CD4-positive, alpha-beta T cell (primary cell): ENCODE measurements at places on chromosomes 3 and 15. TPM values are rescaled to one million over a fixed set of nuclear protein-coding genes. Genes with fewer than 3 reads are reported as not detected.

GRCh38 chr3:159675285-159675684 lies 313.4 kb upstream of the IL12A start:
- H3K27me3 ChIP-seq = no peaks in the 10 kb centered on the region
- no peak for DNase-seq
- no peak overlapping the region for H3K27ac ChIP-seq
- no peaks in the 10 kb centered on the region for H3K4me1 ChIP-seq
- no peak overlapping the region for H3K4me3 ChIP-seq
- H3K36me3 ChIP-seq = no peaks in the 10 kb centered on the region

DNA sequence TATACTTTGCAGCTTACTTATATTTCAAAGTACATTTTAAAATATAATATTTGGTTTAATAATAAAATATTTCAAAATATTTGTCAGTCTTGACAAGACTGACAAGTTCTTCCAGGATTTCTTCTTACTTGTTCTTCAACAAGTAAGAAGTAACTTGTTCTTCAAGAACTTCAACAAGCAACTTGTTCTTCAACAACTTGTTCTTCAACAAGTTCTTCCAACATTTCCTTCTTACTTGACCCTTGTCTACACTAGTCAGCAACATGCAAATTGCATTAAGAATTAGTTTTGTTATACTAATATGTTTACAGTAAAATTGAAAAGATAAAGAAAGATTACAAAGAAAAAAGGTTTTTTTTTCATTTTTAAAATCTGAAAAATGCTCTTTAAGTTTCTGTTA lies 731.7 kb downstream of the NSUN3 start:
- H3K27ac ChIP-seq = no peak overlapping the region
- H3K36me3 ChIP-seq = no peaks in the 10 kb centered on the region
- H3K27me3 ChIP-seq = no peaks in the 10 kb centered on the region
- H3K4me1 ChIP-seq = no peaks in the 10 kb centered on the region
- DNase-seq = no peak

GRCh38 chr15:59516655-59517461 lies 78.9 kb downstream of the FAM81A start:
- DNase-seq = no peak
- no peak overlapping the region for H3K4me3 ChIP-seq
- H3K27me3 ChIP-seq = no peaks in the 10 kb centered on the region

- no peaks in the 10 kb centered on the region for H3K36me3 ChIP-seq
- H3K4me3 ChIP-seq = no peak overlapping the region
- H3K27ac ChIP-seq = no peak overlapping the region
Measured at GRCh38 chr3:84128024-84128423, 830.8 kb upstream of the CADM2 start.

GRCh38 chr3:55283441-55283925 lies 203.6 kb downstream of the WNT5A start:
- DNase-seq = no peak
- no peaks in the 10 kb centered on the region for H3K4me1 ChIP-seq
- no peaks in the 10 kb centered on the region for H3K36me3 ChIP-seq
- H3K27me3 ChIP-seq = no peaks in the 10 kb centered on the region

GRCh38 chr3:179402963-179403362 lies 48.3 kb downstream of the GNB4 start:
- no peaks in the 10 kb centered on the region for H3K27me3 ChIP-seq
- H3K4me3 ChIP-seq = no peak overlapping the region
- DNase-seq = no peak
- peaks cover 4% of the 10 kb centered on the region for H3K36me3 ChIP-seq

DNA sequence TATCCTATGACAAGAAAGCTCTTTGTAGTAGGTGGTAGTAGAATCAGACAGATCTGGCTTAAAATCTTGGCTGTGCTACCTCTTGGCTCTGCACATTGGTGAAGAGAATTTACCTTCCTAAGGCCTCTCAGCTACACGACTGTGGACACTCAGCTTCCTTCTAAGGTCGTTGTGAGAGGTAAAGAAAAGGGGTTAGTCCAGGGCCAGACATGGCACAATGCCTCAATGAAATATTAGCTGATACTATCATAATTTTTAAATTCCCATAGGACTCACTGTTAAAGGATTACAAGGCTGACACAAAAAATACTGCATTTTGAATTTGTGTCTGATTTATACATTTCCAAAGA lies 80.4 kb downstream of the IGF1R start:
- no peak overlapping the region for H3K4me3 ChIP-seq
- H3K4me1 ChIP-seq = peaks cover 12% of the 10 kb centered on the region
- H3K27ac ChIP-seq = no peak overlapping the region
- no peak for DNase-seq
- H3K27me3 ChIP-seq = no peaks in the 10 kb centered on the region

DNA sequence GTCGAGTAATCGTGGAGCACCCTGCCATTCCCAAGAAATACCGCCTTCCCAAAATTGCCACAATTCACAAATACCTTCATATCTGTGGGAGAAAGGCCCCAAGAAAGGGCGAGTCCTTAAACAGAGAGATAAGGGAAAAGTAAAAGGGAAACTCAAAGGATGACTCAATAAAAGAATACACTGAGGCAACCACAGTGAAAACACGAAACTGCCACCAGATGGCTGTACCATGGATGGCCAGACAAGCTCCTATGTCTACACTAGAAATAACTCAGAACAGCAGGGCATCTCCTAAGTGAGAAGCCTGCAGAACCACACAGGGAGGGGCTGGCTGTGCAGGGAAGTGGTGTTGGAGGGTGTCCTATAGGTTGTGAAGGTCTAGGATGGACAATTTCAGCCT lies 25.0 kb downstream of the SRGAP3 start:
- no peaks in the 10 kb centered on the region for H3K27me3 ChIP-seq
- no peak for DNase-seq
- H3K4me1 ChIP-seq = no peaks in the 10 kb centered on the region
- no peak overlapping the region for H3K4me3 ChIP-seq
- H3K27ac ChIP-seq = no peak overlapping the region

DNA sequence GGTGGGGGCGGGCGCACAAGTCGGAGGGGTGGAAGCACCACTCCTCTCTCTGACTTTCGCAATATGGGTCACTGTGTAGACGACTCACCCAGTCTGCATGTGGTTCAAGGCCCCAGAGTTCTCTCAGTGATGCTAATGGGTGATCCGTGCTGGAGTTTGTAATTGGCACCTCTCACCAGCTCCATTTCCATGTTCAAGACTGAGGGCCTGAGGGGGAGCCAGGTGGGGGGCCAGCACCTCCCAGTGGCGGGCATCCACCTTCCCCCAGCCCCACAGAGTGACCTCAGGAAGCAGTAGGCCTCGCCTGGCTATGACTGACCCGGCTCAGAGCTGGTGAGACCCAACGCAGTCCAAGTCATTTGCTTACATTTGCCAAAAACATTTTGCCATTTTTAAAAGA lies 230.0 kb upstream of the ST8SIA2 start:
- no peak for DNase-seq
- H3K36me3 ChIP-seq = peaks cover 17% of the 10 kb centered on the region
- no peak overlapping the region for H3K4me3 ChIP-seq
- H3K27me3 ChIP-seq = no peaks in the 10 kb centered on the region
- no peak overlapping the region for H3K27ac ChIP-seq
- H3K4me1 ChIP-seq = no peaks in the 10 kb centered on the region

DNA sequence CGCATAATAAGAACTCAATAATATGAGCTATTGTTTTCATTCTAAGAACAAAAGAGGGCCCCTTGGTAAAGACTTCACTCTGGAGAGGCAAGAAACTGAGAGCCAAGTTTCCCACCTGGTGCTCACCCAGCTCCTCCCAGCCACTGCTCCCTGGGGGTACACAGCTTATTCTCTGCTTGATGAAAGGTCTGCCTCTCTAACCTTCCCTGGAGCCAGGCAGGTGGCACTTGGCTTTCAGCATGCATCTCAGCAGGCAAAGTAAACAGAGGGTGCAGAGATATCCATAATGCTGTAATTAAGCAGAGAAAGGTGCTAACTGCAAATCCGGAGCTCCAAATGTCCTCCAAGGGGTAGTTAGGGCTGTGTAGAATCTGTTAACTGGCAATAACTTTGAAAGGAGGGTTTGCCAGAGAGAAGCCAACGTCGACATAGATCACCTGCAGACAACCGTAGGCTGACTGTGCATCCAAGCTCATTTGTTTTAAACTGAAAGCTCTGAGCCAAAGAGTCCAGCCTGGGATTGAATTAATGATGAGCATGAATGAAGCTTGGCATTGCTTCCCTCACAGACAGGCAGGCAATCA lies 159.6 kb upstream of the PROK2 start:
- H3K4me3 ChIP-seq = no peak overlapping the region
- no peak overlapping the region for H3K27ac ChIP-seq
- H3K36me3 ChIP-seq = no peaks in the 10 kb centered on the region
- DNase-seq = no peak

DNA sequence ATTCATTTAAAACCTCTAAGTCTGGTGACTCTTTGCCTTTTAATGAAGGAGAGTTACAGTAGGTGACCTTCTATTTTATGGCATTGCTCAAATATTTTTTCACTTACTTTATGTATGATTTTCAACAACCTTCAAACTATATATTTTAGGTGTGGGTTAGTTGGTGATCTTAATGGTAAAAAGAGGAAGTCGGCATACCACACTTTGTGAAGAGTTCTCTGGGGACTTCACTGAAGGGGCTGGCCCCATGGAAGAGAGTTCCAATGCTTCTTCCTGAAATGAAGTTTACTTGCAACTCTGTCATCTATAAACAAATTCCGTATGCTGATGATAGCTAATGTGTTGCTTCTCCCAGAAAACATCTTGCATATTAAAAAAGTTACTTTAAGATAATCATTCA lies 647.0 kb upstream of the SGO1 start:
- no peak overlapping the region for H3K4me3 ChIP-seq
- H3K36me3 ChIP-seq = no peaks in the 10 kb centered on the region
- no peak overlapping the region for H3K27ac ChIP-seq
- no peak for DNase-seq
- no peaks in the 10 kb centered on the region for H3K4me1 ChIP-seq

GRCh38 chr3:15063656-15064286 lies 1.3 kb downstream of the MRPS25 start:
- H3K4me1 ChIP-seq = peaks cover 32% of the 10 kb centered on the region
- H3K4me3 ChIP-seq = peak overlapping the region; percentile 88
- peaks cover 8% of the 10 kb centered on the region for H3K36me3 ChIP-seq
- no peaks in the 10 kb centered on the region for H3K27me3 ChIP-seq
- H3K27ac ChIP-seq = no peak overlapping the region
- DNase-seq = no peak

DNA sequence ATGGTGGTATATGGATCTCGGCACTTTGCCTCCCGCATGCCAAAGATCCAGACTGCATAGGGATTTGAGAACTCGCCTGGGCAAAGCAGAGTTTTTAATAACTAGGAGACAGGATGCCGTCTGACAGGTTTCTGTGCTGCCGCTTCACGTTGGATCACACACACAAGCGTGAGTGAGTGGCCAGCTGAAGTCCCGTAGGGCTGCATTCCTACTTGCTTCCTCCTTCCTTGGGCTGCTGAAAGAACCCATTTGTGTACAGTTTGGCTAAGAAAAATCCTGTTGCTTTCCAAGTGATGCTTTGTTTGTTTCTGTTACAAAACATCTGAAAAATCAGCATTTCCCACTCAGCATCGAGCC lies 604.3 kb upstream of the CFAP20DC start:
- no peak overlapping the region for H3K27ac ChIP-seq
- H3K4me3 ChIP-seq = no peak overlapping the region
- no peaks in the 10 kb centered on the region for H3K4me1 ChIP-seq
- H3K27me3 ChIP-seq = no peaks in the 10 kb centered on the region

- DNase-seq = no peak
- H3K27me3 ChIP-seq = no peaks in the 10 kb centered on the region
- no peak overlapping the region for H3K27ac ChIP-seq
- no peaks in the 10 kb centered on the region for H3K4me1 ChIP-seq
Measured at GRCh38 chr3:183475016-183475763, 46.8 kb upstream of the MCF2L2 start.

DNA sequence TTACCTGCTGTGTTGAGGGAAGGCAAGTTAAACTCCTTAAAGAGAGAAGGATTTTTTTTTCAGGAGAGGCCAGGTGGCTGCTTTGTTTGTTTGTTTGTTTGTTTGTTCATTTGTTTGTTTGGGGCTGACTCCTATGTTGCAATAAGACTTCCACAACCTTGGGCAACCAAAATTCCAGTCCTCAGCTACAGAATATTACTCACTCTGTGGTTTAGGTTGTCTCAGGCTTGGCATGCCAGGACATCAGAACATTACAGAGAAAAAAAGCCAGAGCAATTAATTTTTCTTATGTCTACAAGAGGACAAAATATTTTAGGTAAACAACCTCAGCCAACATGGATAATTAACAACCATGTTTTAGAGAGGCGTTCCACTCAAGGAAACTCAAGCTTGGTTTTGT lies 156.7 kb upstream of the ATP11B start:
- H3K4me3 ChIP-seq = no peak overlapping the region
- no peaks in the 10 kb centered on the region for H3K36me3 ChIP-seq
- DNase-seq = no peak
- peaks cover 7% of the 10 kb centered on the region for H3K27me3 ChIP-seq
- no peaks in the 10 kb centered on the region for H3K4me1 ChIP-seq

DNA sequence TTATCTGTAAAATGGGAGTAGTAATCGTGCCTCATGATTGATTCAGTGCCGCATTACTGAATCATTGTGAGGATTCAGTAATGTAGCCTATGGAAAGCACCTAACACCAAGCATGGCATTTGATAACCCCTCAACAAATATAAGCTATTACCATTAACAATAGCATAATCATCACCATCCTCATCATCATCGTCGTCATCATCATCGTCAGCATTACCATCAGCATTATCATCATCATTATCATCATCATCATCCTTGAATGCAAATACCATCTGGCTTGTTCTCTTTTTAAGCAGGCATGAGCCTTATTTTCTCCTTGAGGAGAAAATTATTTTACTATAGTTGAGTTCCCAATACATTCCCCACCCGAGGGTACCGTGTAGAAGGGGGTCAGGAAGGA lies 115.4 kb upstream of the PTPRG start:
- no peak for DNase-seq
- H3K36me3 ChIP-seq = no peaks in the 10 kb centered on the region
- no peaks in the 10 kb centered on the region for H3K4me1 ChIP-seq
- no peaks in the 10 kb centered on the region for H3K27me3 ChIP-seq
- no peak overlapping the region for H3K27ac ChIP-seq
- no peak overlapping the region for H3K4me3 ChIP-seq

- H3K27me3 ChIP-seq = no peaks in the 10 kb centered on the region
- H3K4me1 ChIP-seq = no peaks in the 10 kb centered on the region
- no peak overlapping the region for H3K4me3 ChIP-seq
Measured at GRCh38 chr15:42723068-42723467, 13.9 kb downstream of the CDAN1 start.

GRCh38 chr3:51671734-51672475 lies 853 bp downstream of the TEX264 start:
- H3K36me3 ChIP-seq = peaks cover 24% of the 10 kb centered on the region
- peak; percentile 56 for DNase-seq
- H3K27me3 ChIP-seq = no peaks in the 10 kb centered on the region
- peak overlapping the region; percentile 98 for H3K4me3 ChIP-seq
- peaks cover 76% of the 10 kb centered on the region for H3K4me1 ChIP-seq
- peak overlapping the region; percentile 83 for H3K27ac ChIP-seq

GRCh38 chr3:108208831-108209230 lies 13.4 kb downstream of the IFT57 start:
- H3K4me3 ChIP-seq = no peak overlapping the region
- H3K27ac ChIP-seq = no peak overlapping the region
- H3K4me1 ChIP-seq = no peaks in the 10 kb centered on the region
- peaks cover 35% of the 10 kb centered on the region for H3K36me3 ChIP-seq
- no peak for DNase-seq
- no peaks in the 10 kb centered on the region for H3K27me3 ChIP-seq

GRCh38 chr15:99207672-99208071 lies 41.7 kb downstream of the TTC23 start:
- no peaks in the 10 kb centered on the region for H3K27me3 ChIP-seq
- H3K4me1 ChIP-seq = no peaks in the 10 kb centered on the region
- H3K27ac ChIP-seq = no peak overlapping the region

ABHD17C gene
- 0.59 TPM for total RNA-seq

SNTN gene
- not detected for total RNA-seq

PLSCR2 gene
- total RNA-seq = not detected

SEC62 gene
- 113 TPM for total RNA-seq

SLC4A7 gene
- total RNA-seq = 38.3 TPM

CSTA gene
- total RNA-seq = 1.2 TPM

SNX22 gene
- total RNA-seq = 0.19 TPM

KBTBD8 gene
- 7.1 TPM for total RNA-seq

NPAP1 gene
- total RNA-seq = not detected
